ENCODE measurements at places on chromosomes 2 and 18. TPM values are rescaled to one million over a fixed set of nuclear protein-coding genes. Genes with fewer than 3 reads are reported as not detected.

GRCh38 chr2:88181511-88181910 lies 11.4 kb downstream of the THNSL2 start:
- DNase-seq, result no peak

The TNFAIP6 gene
- 5.3 TPM for total RNA-seq

- no peak for DNase-seq
Measured at GRCh38 chr2:189348369-189348768, 92.9 kb upstream of the WDR75 start.

DNA sequence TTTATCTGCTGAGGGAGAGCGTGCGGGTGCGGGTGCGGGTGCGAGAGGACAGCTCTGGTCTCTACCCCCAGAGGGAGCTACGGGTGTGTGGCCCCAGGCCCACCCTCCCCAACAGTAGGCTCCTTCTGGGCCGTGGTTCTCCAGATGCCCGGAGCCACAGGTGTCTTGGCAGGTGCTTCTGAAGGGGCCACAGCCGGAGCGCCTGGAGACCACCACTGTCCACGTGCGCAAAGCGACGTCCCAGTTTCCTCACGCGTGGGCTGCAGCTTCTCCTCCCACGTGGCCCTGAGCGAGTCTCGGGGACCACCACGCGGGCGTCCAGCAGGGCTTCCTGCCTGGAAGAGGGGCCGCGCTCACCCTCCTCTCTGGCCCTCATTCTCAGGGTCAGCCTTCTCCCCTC lies 90.6 kb downstream of the BIN1 start:
- no peak for DNase-seq

The SLC40A1 gene
- total RNA-seq, result 7.9 TPM

The ASB18 gene
- total RNA-seq, result not detected

The LIPG gene
- total RNA-seq, result 4.5 TPM

GRCh38 chr2:196849895-196850294 lies 40.7 kb upstream of the C2orf66 start:
- DNase-seq, result peak; percentile 23

The UCN gene
- 5.3 TPM for total RNA-seq

DNA sequence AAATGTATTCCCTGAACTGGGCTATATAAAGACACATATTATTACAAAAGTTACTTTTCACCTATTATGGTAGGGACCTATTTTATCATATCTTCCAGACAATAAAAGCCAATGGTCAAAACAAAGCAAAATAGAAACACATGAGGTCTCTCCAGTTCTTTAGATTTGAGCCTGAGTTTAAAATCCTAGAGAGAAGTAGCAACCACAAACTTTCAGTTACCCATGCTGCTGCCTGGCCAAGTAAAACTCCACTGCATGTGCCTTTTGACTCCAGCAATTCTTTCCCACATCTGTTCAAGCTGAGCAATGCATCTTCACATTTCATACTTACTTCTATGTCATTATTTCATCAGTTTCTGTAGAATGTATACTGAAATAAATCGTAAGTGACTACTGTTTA lies 405.3 kb downstream of the STK39 start:
- no peak for DNase-seq

DNA sequence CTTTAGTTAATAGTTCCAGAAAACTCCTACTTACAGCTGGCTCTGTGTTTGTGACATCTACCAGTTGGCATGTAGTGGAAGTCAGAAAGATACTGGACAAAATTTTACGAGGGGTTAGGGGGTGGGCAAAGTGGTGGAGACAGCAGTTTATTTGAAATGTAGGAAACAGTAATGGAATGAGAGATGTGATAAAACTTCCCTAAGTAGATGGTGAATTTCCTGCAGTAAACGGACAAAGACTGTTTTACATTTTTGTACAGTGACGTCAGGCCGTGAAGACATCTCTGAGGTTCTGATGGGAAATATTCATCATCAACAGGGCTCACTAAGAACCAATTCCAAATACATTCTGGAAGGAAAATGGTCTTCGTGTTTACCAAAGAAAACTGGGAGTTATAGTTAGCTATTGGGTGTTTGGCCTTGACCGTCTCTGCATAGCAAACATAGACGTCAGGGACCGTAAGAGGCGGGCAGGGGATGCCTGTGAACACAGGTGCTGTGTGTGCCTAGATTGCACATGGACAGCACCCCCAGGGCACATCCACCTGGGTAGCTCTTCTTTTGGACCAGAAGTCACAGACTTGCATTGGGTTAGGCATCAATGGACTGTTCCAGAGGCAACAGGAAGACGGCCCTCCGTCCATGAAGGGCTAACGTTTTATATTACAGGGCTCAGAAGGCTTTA lies 131.5 kb downstream of the ZNF516 start:
- DNase-seq, result no peak

DNA sequence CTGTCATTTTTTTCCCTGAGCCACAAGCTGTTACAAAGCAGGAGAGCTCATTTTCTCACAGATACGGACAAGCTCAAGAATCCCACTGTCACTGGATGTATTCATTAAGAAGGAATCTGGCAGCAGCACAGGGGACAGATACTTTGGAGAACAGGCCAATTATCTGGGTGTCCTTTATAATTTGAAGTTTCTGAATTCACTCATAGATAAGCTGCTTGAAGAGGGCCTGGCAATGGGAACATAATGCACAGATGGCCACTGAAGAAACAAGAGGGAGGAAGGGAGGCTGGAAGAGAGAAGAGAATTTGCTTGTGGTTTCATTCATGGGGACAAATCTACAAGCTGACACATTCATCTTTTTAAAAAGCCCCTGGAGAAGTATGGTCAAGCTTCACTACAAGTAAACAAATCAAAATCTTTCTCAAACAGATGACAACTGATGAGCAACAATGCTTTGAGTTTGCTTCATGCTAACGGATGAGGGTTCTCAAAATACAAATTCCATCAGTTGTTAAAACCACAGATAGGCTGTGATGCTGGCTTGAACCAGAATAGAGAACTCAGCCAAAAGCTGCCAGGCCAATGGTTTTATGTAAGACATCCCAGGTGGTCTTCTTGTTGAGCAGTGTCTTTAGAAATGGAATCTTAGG lies 11.9 kb downstream of the BCL2 start:
- no peak for DNase-seq

- DNase-seq, result no peak
Measured at GRCh38 chr2:30626397-30626796, 179.4 kb downstream of the LCLAT1 start.

GRCh38 chr2:137963535-137964065 lies 673 bp upstream of the HNMT start:
- DNase-seq, result no peak

DNA sequence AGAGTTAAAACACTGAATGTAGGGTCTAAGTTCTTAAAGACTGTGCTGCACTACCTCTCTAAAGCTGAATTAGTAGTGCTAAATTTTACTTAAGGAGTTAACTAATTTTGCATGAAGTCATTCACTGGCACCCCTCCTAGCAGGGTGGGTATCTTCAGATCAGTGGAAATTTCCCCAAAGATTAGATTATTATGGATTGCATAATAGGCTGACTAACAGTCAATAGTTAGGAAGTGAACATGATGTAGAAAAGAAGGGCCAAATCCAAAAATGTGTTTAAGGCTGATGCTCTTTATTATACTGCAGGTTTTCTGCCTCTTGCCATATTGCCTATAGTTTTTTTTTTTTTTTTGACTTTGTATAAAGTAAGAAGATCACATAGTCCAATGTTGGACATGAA lies 5.2 kb downstream of the ZNF638 start:
- no peak for DNase-seq

The CDH19 gene
- total RNA-seq, result not detected

- no peak for DNase-seq
Measured at GRCh38 chr2:144481666-144482065, 38.3 kb downstream of the ZEB2 start.

The LYG1 gene
- total RNA-seq, result not detected

The CHRND gene
- not detected for total RNA-seq

DNA sequence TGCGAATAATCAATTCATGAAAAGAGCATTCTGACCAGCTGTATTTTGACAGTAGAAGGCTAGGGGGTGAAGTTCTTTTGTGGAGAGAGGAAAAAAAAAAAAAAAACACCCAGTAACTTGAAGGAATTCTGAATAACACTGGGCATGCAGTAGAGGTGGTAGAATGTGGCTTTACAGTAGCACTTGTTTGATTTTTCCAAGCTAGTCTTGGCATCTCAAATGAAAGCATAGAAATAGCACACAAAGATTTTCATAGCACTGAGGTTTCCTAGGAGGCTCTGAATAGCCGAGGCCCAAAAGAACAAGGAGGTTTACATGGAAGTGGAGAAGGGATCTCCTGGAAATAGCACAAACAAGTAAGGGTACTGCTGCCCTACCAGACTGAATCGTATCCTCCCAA lies 470.2 kb upstream of the CDH20 start:
- no peak for DNase-seq

GRCh38 chr2:65742977-65743376 lies 310.6 kb upstream of the SPRED2 start:
- DNase-seq, result no peak

DNA sequence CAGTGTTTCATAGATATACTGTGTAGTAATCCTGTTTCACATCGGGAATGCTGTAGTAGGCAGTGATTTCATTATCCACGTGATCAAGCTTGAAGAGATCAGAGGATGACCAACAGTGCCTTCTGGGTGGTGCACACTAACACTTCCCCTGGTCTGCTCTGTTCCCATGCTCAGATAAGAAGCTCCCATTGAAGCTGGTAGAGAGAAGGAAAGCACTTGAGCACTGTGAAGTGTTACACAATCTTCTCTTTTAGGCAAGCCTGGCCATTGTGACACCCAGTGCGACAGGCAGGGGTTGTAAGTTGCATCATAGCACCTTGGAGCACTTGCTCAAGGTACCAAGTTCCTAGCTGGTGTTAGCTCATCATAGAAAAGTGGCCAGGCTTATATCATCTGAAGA lies 30.6 kb upstream of the GPD2 start:
- DNase-seq, result no peak

DNA sequence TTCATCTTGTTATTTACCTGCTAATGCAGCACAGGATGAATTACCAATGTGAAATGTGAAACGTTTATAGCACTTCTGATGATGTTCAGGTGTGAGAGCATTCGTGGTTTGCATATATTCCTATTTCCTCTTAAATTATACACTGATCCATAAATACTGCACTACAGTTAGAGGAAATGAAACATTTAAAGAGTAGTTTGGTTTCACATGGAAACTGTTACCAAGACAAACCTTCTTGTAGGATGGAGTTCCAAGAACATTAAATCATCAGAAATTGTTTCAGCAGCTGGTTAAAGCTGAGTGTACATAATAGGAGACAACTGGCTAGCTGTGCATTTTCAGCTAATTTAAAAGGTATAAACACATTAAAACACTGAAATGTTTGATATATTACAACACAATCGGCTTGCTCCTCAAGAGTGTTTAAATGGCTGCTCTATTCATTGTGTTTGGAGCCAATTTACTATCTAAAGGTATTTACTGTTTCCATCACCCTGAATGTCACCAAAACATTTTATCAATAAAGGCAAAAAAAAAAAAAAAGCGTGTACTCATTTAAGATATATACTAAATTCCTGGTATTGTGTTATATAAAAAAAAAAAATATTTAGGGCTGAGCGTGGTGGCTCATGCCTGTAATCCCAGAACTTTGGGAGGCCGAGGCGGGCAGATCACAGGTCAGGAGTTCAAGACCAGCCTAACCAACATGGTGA lies 100.6 kb downstream of the DYM start:
- no peak for DNase-seq

- peak; percentile 91 for DNase-seq
Measured at GRCh38 chr2:241965931-241966412, 96.4 kb downstream of the RTP5 start.

The RGPD4 gene
- not detected for total RNA-seq

- no peak for DNase-seq
Measured at GRCh38 chr2:218708086-218708485, 2.5 kb upstream of the TTLL4 start.

DNA sequence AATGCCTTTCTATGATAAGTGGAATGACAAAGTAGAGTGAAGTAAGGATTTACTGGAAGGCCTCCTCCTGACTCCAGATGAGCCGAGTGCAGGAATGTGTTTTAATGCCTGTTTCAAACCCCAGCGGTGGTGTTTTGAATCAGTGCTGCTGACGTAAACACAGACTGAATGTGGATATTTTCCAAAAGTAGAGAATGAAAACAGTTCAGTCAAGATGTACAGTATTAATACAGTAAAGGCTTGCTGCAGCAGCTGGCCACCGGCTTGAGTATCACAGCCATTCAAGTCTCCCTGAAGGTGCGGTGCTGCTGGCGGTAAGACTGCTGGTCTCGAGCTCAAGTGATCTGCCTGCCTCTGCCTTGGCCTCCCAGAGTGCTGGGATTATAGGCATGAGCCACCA lies 46.7 kb downstream of the ARHGAP28 start:
- DNase-seq, result no peak

The QPCT gene
- total RNA-seq, result 12.1 TPM

The NAT8 gene
- not detected for total RNA-seq

The CCDC85A gene
- total RNA-seq, result 0.70 TPM

GRCh38 chr18:875912-876311 lies 28.8 kb upstream of the ADCYAP1 start:
- no peak for DNase-seq

The HJURP gene
- total RNA-seq, result 33.9 TPM

The FSHR gene
- total RNA-seq, result not detected

DNA sequence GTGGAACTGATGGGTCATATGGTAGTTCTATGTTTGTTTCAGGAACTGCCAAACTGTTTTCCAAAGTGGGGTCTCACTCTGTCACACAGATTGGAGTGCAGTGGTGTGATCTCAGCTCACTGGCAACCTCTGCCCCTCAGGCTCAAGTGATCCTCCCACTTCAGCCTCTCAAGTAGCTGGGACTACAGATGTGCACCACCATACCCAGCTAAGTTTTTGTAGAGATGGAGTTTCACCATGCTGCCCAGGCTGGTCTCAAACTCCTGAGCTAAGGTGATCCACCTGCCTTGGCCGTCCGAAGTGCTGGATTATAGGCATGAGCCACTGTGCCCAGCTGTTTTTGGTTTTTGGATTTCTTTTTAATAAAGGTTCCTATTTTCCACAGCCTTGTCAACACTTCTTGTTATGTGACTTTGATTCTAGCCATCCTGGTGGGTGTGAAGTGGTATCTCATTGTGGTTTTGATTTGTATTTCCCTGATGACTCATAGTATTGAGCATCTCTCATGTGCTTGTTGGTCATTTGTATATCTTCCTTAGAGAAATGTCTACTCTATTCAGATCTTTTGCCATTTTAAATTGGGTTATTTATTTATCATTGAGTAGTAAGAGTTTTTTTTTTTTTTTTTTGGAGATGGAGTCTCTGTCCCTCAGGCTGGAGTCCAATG lies 22.8 kb downstream of the NPC1 start:
- peak; percentile 37 for DNase-seq

GRCh38 chr2:129379411-129379810 lies 600.1 kb upstream of the RAB6C start:
- no peak for DNase-seq

Data from Caki2 (cell line).